ENCODE measurements at places on chromosomes 4 and X.

- DNase-seq: no peak
Measured at GRCh38 chr4:10371869-10372471, 85.3 kb downstream of the ZNF518B start.

- DNase-seq: peak; percentile 86
Measured at GRCh38 chr4:177569434-177569833, 127.2 kb upstream of the AGA start.

- no peak for DNase-seq
Measured at GRCh38 chr4:150021483-150021882, 56.8 kb upstream of the DCLK2 start.

DNA sequence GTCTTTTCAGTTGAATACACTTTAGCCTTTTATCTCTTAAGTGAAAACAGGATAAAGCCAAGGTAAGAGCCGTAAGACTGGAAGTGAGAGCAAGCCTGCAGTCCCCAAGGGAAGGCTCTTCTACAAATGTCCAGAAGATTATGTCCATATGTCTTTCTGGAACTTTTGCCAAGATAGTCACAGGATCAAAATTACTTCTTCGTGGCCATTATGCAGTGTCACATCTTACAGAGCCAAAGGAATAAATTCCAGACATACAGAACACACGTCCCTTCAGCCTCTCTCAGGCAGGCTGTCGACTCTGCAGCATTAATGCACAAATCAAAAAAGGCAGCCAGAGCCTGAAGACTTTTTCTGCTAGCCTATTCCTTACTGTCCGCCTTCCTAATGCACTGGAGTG, 10.9 kb upstream of the GATB start:
- DNase-seq: no peak

- DNase-seq: no peak
Measured at GRCh38 chrX:154592505-154592904, 7.6 kb downstream of the CTAG1A start.

DNA sequence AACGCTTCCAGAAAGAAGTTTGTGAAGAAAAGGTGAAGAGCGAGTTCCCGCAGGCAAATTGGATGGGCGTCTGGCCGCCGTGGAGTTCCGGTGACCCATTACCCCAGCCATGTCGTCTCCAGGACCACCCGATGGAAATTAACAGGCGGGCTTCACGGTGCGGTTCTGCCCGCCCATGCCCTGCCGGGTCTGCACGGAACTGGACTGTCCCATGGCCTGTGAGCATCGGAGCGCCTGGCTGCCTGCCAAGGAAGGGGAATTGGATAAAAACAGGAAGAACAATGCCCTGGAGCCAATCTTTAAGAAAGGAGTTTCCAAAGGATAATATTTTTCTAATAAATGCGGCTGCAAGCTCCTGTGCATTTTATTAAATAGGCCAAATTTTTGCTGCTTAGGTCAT, 319.8 kb upstream of the SLC7A11 start:
- no peak for DNase-seq

GRCh38 chrX:117834076-117834475, 282.5 kb downstream of the KLHL13 start:
- DNase-seq: no peak

- DNase-seq: no peak
Measured at GRCh38 chr4:156021298-156021697, 67.6 kb upstream of the CTSO start.

GRCh38 chr4:151657896-151658295, 102.9 kb downstream of the GATB start:
- DNase-seq: no peak

GRCh38 chr4:152090543-152090942, 329.7 kb upstream of the GATB start:
- peak; percentile 92 for DNase-seq

- no peak for DNase-seq
Measured at GRCh38 chr4:89242864-89243732, 64.5 kb downstream of the GPRIN3 start.

GRCh38 chr4:21826071-21826470, 122.5 kb downstream of the KCNIP4 start:
- DNase-seq: no peak

- no peak for DNase-seq
Measured at GRCh38 chr4:81432825-81433224, 38.9 kb downstream of the RASGEF1B start.

DNA sequence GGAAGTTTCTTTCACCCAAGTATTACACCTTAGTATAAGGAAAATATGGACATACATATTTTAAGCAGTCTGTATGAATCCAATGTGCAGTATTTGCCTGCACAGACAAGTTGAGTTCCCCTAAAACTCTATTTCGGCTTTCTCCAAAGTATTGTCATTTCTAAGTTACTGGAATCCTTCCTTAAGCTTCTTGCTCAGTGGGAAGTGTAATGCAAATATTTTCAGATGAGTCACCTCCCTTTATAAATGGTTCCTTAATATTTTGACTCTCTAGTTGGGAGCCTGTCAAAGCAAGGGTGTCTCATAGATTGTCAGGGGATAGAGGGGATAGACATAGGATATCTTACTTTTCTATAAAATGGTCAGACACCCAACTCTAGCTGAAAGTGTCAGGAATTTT, 178.6 kb downstream of the NAA11 start:
- DNase-seq: peak; percentile 17
